ENCODE measurements at places on chromosomes 12 and 14.

GRCh38 chr14:100575266-100575995 lies 11.8 kb downstream of the BEGAIN start:
- no peak for DNase-seq

- DNase-seq: no peak
Observed at GRCh38 chr14:85853996-85854526, 324.1 kb downstream of the FLRT2 start.

DNA sequence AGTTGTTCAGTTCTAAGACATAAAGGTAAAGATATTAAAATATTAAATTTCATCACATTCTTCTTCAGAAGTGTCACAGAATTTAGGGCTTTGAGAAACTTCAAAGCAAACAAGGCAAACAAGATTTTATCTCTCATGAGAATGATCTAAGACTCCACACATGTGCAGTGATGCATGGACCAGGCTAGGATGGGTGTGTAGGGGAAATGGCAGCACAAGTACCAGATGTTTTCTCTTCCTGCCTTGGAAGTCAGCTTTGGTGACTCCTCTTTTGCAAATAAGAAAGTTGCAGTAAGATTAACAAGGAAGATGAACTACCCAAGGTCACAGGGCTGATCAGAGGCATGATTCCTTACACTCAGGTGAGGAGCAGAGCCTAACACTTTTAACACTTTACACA lies 163.8 kb upstream of the LMNTD1 start:
- DNase-seq: no peak

DNA sequence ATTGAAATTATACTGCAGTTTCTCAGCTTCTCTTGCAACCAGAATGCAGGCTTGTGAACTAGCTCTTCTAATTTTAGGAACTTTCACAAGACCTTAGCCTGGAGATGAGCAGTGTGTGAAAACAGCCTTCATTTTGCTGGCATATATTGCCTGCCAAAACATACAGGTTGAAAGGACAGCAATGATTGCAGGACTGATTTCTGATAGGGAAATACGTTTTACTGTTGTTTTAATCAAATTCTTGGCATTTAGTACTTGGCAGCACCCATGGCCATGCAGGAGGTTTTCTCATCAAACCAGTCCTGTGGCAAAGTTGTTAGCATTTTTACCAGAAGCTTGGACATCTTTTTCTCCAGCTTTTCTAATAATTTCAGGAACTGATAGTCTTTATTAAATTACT lies 91.9 kb upstream of the MUCL1 start:
- DNase-seq: no peak

GRCh38 chr12:98533723-98534251 lies 18.4 kb downstream of the TMPO start:
- no peak for DNase-seq

- DNase-seq: peak; percentile 34
Observed at GRCh38 chr12:89461649-89462612, 62.7 kb downstream of the GALNT4 start.

DNA sequence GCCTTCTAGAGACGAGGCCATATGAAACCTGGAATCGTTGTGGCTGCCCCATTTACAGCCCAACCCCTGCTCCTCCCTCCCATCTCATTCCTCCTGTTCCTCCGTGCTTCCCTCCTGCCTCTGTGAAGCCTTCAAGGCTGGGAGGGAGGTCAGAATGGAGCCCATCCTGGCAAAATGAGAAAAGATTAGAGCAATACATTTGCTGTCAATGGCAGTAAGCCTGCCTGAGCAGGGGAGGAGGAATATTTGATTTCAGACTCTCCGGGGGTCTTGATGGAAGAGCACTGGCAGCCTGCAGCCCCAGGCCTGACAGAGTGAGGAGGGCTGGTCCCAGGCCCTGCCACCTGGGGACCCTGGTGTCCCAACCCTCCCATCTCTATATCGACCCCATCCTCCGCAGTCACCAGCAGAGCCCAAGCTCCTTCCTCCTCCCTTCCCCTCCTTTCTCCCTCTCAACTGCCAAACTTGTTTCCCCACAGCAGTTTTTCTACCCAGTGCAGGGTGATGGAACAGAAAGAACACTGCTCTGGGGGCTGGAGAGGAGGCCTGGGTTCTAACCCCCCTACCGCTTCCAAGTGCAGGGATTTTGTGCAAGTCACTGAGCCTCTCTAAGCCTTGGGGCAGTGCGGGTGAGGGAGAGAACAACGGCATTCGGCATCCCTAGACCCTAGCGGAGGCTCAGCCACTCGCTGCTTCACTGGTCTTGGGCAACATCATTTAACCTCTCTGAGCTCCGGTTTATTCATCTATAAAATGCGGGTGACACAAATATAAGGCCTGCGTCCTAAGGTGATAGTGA lies 16.0 kb upstream of the RACGAP1 start:
- DNase-seq: no peak

- DNase-seq: no peak
Observed at GRCh38 chr12:132455565-132455964, 34.4 kb upstream of the FBRSL1 start.

GRCh38 chr12:3958534-3958933 lies 85.3 kb upstream of the PARP11 start:
- DNase-seq: peak; percentile 73

GRCh38 chr14:62179367-62180018 lies 417.3 kb downstream of the SNAPC1 start:
- DNase-seq: peak; percentile 2

- DNase-seq: no peak
Observed at GRCh38 chr14:105474483-105475268, at the start of gene CRIP2. Gene CRIP2 (plus strand): TSS chr14:105474821. CDS start chr14:105474863, 42 bp downstream.

GRCh38 chr12:109461846-109462756 lies 15.0 kb downstream of the KCTD10 start:
- DNase-seq: peak; percentile 56

DNA sequence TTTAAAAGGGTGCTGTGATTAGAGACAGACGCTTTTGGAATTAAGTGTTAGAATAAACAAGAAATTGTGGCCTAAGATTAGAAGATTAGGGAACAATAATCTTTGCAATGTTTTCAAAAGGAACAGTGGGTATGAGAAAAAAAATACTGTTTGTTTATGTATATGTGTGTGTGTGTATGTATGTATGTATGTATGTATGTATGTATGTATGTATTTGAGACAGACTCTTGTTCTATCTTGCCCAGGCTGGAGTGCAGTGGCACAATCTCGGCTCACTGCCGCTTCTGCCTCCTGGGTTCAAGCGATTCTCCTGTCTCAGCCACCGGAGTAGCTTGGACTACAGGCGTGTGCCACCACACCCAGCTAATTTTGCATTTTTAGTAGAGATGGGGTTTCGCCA lies 81.6 kb downstream of the TRAFD1 start:
- DNase-seq: no peak

DNA sequence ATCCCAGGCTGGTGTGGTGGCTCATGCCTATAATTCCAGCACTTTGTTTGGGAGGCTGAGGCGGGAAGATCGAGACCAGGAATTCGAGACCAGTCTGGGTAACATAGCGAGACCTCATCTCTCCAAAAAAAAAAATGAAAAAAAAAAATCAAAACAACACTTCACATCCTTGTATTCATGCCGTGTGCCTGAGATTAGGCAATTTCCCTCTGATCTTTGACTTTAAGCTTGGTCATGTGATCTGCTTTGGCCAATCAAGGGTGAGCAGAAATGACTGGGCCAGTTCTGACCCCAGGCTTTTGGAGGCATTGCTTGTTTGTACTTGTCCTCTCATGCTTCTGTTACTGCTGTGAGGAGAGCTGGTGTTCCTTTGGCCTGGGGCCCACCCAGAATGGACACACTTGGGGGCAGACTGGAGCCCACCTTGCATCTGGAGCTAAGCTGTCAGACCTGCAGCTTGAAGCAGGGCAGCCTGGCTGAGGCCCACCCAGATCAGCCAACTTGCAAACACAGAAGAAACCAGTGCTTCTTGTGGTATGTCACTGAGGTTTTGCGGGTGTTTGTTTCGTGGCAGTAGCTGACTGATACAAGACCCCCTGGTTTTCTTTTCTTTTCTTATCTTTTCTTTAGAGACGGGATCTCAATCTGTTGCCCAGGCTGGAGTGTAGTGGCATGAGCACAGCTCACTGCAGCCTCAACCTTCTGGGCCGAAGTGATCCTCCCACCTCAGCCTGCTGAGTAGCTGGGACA lies 29.7 kb upstream of the TBX3 start:
- no peak for DNase-seq

DNA sequence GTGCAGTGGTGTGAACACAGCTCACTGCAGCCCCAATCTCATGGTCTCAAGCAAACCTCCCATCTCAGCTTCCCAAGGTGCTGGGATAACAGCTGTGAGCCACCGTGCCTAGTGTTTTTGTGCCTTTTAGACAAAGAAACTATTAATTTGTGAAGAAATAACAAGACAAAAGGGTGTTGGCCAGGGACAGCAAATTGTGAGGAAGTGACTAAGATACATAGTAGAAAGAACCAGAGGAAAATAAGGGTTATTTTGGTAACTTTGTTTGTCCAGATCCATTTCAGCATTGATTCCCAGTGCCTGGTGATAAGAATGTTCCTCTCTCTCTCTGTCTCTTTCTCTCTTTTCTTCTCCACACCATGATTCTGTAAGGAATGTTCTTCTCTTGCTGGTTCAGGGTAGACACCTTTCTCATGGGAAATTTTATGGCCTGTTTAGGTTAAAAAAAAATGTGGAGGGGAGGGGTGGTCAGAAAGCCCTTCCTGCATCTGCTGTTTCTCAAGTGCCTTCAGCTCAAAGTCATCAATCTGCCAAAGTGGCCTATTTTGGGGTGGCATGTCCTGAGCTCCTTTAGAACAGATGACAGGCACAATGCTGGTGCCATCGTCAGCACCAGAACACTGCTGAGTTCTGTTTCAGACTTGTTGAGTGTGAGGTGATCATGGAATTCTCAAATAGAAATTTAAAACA lies 184.4 kb upstream of the EEA1 start:
- peak; percentile 28 for DNase-seq

DNA sequence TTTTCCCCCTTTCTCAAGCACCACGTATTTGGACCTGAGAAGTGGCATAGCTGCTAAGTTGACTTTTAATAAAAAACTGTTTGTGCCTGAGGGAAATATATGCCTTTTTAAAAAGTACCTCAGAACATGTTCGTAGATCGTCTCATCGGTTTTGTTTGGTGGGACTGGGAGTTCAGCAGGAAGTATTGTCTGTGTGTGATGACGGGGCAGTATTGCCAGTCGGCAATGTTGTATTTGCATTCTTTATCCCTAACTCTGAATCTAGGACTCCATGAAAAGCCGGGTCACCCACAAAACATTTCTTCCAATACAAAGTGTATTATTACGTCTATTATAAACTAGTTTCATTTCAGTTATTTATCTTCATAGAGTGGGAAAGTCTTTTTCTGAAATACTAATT lies 19.7 kb upstream of the FGD4 start:
- DNase-seq: no peak

- no peak for DNase-seq
Observed at GRCh38 chr12:24562771-24563431, 386.0 kb downstream of the BCAT1 start.

DNA sequence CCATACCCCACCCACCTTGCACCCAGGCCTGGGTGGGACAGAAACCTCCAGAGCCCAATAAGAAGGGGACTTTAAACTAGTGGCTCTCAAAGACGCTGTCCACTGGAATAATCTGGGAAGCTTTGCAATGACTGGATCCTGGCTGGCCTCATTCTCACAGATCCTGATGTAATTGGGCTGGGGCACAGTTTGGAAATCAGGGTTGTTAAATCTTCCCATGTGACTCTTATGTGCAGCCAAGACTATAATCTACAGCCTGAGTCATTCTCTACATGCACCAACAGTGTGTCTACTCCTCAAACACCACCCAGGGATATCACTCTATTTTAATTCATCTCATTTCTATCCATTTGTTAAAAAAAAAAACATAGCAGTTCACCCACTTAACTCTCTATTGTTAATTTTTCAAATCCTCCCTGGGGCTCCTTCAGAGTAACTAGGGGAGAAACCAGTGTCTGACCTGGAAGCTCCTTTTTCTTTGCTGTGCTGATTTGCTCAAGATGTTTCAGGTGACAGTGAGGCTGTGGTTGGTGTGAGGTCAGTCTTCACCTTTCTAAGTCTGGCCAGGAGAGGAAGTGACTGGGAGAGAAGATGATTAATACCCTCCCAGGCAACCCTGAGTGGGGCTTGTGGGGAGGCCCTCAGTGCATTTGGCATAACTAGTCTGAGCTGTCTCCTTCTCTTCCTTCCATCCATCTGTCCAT lies 211.6 kb upstream of the SFSWAP start:
- DNase-seq: peak; percentile 59

- no peak for DNase-seq
Observed at GRCh38 chr12:100643246-100643645, 69.8 kb downstream of the GAS2L3 start.

DNA sequence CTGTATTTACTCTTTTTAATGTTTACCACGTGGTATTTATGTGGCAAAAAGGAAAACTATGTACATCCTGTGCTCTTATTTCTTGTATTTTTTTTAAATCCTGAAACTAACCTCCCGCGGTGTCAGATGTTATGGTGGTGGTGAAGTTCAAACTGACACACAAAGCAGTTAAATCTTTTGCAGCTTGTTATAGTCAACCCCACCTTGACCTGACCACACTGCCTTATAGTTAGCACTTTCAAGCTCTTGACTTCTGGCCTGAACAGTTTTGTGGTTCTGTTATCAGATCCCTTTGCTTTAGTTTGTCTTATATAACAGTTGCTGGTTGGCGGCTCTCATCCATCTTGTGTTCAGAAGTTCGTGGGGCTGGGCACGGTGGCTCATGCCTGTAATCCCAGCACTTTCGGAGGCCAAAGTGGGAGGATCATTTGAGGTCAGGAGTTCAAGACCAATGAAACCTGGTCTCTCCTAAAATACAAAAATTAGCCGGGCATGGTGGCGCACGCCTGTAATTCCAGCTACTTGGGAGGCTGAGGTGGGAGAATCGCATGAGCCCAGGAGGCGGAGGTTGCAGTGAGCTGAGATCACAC lies 2.1 kb downstream of the UNG start:
- DNase-seq: no peak

- no peak for DNase-seq
Observed at GRCh38 chr14:101191721-101192660, 288.5 kb upstream of the RTL1 start.

DNA sequence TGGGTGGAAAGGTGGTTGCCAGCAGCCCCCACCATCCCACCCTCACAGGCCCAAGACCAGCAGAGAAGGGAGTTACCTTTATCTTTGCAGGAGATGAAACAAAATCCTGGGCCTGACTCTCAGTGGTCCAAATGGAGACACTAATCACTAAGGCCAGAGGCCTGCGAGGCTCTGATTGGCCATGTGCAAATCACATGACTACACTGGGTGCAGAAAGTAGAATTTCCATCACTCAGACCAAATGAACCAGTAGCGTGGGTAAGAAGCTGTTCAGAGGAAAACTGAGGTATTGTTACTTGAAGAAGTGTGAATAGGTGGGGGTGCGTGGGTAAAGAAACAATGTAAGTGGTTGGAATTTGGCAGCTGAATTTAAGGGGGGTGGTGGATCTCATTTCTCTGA lies 20.2 kb upstream of the PPP1CC start:
- no peak for DNase-seq

Data from inflammatory macrophage (primary cell).